ENCODE measurements at places on chromosomes 1 and 21. TPM values are rescaled to one million over a fixed set of nuclear protein-coding genes. Genes with fewer than 3 reads are reported as not detected.

DNA sequence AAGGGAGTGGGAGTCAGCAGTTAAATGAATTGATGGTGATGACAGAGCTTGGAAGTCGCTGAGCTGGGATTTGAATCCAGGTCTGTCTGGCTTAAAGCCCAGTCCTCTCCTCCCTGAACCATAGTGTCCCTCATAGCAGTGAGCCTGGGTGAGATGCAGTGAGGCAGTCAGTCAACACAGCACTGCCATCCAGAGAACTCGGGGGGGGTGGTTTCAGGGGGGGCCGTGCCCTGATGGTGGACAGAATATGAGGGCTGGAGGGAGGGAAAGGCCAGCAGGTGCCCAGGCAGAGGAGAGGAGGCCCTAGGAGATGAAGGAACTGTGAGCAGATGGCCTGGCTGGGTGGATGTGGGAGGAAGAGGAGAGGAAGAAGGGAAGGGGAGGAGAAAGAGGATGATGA lies 405.6 kb downstream of the PTPRU start:
- peak; percentile 22 for DNase-seq

- no peak for DNase-seq
Observed at GRCh38 chr1:217456261-217456660, 174.6 kb downstream of the GPATCH2 start.

DNA sequence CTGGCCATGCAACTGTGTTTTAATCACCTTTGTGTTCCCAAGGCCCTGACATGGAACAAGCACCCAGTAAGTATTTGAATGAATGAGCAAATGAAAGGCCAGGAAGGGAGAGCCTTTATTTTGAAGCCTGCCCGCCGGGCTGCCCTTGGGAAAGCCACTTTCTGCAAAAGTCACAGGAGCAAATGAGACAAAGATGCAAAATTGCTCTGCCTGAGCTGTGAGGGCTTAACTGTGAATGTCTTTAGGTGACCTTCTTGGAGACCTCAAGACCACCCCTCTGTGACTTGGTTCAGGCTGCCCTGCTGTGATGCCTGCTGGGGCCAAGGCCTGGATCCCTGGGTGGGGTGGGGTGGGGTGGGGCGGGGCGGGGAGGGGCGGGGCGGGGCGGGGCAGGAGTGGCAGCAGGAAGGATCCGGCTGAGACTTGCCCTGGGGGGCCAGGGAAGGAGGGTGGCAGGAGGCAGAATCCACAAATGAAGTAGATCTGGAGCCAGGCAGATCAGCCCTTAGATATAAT lies 54.0 kb downstream of the RUNX3 start:
- no peak for DNase-seq

DNA sequence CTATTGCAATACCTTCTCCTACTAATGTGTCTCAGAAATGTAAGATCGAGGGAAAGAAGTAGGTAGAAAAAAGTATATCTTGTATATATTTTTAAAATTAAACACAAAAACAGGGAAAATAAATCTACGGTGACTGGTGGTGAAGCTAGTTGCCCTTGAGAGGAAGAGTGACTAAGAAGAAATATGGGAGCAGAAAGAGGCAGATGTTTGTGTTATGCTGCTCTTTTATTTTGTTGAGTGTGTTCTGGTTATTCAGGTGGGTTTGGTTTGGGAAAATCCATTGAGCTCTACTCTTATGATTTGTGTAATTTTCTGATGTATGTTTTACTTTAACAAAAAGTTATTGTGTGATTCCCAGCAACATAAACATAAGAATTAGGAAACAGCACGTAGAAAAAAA lies 444.9 kb upstream of the B3GALT2 start:
- no peak for DNase-seq

DNA sequence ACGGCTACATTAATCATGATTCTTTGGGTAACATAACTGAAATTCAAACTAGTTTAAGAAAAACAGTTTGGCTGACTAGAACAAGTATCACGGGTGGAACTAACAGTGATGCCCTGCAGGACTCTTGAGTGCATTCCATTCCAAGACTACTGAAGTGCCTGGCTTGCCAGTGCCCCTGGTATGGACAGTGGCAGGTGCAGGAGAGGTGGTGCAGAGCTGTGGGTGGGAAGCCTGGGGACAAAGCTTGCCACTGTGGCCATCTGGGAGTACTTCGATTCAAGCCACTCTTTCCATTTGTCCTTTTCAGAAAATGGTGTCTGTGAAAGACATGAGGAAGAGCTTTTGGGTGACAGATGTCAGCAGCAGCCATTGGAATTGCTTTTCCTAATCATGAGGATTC lies 166.5 kb downstream of the RRAGC start:
- no peak for DNase-seq

- no peak for DNase-seq
Observed at GRCh38 chr1:199410462-199410861, 617.0 kb upstream of the NR5A2 start.

LACTBL1 gene
- total RNA-seq, result not detected

DNA sequence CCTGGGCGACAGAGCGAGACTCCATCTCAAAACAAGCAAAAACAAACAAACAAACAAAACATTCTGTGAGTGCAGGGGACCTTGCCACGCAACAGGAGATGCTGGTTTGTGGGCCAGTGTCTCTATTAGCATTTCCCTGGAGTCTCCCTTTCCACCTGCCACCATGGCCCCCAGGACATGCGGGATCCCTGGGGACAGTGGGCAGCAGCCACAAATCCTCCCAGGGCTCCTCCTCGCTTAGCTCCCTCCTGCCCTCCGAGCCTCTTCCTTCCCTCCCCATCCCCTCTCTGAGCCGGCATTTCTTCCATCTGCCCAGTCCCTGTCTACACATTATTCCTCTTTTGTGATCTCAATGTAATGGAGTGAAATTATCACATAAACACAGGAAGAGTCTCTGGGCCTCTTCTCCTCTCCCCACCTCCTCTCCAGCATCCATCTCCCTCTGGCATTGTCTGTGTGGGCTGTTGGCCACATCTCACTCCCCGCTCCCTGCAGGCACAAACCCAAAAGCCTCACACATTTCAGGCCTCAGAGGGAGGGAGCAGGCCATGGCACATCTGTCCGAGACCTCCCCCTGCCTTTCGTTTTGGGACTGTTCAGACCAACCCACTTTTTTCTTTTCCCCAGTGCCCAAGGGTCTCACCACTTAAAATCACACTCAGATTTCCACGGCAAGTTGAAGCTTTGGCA lies 144.3 kb downstream of the MIS18A start:
- DNase-seq, result no peak

FBLIM1 gene
- total RNA-seq, result 29.0 TPM

DNA sequence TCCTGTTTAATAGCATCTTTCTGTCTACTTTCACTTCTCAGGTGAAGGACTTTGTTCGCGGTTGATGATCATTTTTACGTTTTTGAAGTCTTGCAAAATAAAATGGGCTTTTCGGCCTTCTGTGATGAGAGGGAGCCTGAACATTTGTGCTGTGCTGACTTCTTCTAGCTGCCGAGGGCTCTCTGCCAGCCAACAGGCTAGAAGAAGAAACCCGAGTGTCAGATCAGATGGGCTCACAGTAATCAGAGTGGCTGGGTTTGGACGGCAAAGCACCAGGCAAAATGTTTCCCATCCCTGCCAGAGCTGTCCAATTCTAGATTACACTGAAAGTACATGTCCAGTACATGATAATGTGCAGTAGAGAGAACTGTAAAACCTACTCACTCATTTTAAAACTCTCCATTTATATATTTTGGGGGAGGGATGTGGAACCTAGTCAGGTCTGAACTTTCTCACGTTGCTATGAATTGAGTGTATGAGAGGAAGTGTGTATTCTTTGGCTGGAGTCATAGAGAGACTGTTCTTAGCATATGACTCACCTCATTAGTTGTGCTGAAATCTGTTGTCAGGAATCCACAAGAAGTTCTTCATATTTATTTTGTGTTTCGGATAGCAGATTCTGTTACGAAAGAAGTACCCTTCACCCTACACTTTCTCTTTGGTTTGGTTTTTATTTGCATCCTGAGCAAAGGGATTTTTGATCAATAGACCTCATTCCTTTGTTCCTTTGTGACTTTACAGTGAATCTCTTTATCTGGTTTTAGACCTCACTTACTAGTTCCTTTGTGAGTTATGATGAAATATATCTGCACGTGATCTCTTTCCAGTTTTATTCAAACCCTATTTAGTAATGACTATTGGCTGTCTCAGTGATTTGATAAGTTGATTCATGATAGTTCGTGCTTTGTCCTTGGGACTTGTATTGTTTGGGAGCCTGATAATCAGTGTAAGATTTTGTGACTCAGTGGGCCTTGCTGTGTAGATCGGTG lies 4.8 kb downstream of the ATP1A1 start:
- DNase-seq, result peak; percentile 67

DNA sequence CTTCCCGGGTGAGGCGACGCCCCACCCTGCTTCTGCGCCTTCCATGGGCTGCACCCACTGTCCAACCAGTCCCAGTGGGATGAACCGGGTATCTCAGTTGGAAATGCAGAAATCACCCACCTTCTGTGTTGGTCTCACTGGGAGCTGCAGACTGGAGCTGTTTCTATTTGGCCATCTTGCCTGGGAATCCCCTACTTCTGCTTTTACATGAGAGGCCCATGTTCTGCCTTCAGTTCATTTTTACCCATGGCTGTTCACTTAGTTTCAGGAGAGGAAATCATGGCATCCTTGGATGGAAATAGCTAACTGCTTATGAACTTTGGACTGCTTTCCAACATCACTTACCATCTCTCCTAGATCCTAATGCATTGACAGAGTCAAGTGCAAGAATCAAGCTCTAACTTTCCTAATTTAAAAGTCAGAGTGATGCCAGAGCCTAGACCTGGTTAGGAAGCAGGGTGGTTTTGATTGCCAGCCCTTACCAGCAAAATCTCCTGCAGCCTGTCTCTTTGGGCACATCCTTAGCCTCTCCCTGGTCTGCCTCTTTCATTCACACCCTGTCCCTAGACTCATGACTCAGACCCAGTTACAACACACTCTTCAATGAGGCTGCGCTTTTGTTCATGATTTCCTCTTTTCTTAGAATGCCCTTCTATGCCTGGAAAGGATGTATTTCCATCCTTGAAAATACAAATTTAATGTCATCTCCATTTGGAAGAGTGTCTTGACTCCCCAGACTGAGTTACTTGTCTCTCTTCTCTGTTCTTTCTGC lies 137.2 kb downstream of the KCTD3 start:
- no peak for DNase-seq

DNA sequence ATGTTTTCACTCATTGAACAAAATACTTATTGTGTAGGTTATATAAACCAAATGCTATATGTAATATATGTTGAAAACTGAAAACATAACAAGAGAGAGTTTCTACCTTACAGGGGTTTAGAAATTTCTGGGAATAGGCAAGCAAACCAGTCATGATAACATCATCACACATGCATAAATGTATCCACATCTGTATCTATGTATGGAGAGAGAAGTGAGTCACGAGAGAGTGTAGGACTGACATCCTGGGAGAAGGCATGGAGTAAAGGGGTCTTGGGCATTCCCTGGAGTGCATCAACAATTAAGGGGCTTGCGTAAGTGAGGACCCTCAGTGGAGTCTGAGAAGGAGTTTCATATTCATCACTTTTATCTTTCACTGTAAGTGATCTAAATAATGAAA lies 65.5 kb downstream of the PCNX2 start:
- no peak for DNase-seq

DNA sequence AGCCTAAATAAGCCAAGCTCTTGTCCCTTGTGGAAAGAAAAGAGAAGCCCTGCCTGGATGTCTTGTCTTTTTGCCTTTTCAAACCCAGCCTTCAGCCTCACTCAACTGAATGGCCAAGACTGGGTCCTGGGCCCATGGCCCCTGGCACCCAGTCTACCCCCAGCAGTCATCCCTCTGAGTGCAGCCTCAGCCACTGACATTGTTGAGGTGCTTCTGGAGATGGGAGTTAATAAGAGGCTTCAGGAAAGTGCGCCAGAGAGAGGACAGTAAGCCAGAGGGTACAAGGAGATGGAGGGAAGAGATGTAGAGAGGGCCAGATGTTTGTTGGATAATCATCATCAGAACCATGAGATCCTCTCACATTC lies 6.8 kb downstream of the FNDC5 start:
- no peak for DNase-seq

DNA sequence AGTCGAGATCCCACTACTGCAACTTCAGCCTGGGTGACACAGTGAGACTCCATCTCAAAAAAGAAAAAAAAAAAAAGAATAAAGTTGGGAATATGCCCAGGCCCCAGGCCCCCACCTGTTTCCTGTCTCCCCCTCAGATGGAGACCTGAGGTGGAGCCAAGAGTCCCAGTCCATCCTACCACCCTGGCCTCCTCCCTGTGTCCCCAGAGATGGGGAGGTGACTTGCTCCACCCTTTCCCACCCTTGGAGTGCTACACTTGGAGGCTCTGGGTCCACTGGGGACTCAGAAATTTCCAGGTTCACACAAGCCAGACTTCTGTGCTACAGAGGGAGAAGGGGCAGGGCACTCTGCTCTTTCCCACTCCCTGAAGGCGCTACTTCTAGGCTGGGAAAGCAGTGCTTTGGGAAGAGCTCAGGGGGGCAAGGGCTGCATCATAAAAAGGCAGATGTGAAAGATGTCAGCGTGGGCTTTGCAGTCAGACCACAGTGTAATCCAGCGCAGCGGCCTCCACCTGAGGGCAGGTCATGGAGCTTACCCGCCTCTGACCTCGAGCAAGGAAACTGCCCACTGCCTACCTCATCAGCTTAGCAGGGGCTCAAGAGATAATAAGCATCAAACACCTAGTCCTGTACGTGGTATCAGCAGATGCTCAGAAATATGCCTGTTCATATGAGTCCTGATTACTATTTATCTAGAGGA lies 13.4 kb downstream of the TMEM63A start:
- DNase-seq, result no peak

ANKRD65 gene
- 11.2 TPM for total RNA-seq

RHBDL2 gene
- total RNA-seq, result 0.22 TPM

IFI16 gene
- 160 TPM for total RNA-seq

COL6A2 gene
- 397 TPM for total RNA-seq

GRCh38 chr1:226629210-226629895 lies 80.8 kb downstream of the STUM start:
- peak; percentile 51 for DNase-seq

- no peak for DNase-seq
Observed at GRCh38 chr1:84669831-84670230, 20.4 kb downstream of the SSX2IP start.

- no peak for DNase-seq
Observed at GRCh38 chr1:2275796-2276536, 47.8 kb downstream of the SKI start.

CLCA1 gene
- total RNA-seq, result not detected

CD34 gene
- 103 TPM for total RNA-seq

- DNase-seq, result no peak
Observed at GRCh38 chr1:112517646-112518045, 8.9 kb downstream of the WNT2B start.

- DNase-seq, result no peak
Observed at GRCh38 chr1:244029124-244029523, 22.0 kb upstream of the ZBTB18 start.

TPTE gene
- total RNA-seq, result not detected
